Spinal cord (tissue), 10 donors: ENCODE measurements at places on chromosomes 3 and 15. TPM values are rescaled to one million over a fixed set of nuclear protein-coding genes. Genes with fewer than 3 reads are reported as not detected.

The GABRR3 gene
- polyA plus RNA-seq: not detected

The ALDH1L1 gene
- polyA plus RNA-seq: 75.2 TPM

The CRYGS gene
- 6.1 TPM for polyA plus RNA-seq

The GNAT1 gene
- polyA plus RNA-seq: 0.29 TPM

The RYR3 gene
- polyA plus RNA-seq: 33.6 TPM
